ENCODE measurements at places on chromosomes 16 and 17.

- no peak for DNase-seq
Measured at GRCh38 chr16:87791295-87792204, 25.8 kb upstream of the KLHDC4 start.

DNA sequence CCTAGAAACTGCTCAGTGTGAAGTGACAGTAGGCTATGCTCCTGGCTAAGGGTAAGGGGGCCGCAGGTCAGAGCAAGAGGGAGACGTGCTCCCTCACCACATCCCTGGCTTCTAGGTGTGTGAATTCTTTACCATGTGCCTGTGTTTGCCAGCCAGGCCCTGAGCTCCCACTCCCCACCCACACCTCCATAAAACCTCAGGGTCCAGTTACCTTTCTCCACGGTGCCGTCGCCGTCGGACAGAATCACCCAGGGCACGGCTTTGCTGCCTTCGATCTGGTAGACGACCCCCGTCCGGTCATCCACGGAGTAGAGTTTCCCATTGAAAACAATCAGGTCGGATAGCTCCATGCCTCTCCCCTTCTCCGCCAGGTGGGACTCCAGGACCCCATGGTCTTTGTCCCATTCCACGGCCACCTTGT is 12.8 kb downstream of the CANT1 start:
- DNase-seq: no peak

- no peak for DNase-seq
Measured at GRCh38 chr16:78385086-78385805, 285.8 kb downstream of the WWOX start.

DNA sequence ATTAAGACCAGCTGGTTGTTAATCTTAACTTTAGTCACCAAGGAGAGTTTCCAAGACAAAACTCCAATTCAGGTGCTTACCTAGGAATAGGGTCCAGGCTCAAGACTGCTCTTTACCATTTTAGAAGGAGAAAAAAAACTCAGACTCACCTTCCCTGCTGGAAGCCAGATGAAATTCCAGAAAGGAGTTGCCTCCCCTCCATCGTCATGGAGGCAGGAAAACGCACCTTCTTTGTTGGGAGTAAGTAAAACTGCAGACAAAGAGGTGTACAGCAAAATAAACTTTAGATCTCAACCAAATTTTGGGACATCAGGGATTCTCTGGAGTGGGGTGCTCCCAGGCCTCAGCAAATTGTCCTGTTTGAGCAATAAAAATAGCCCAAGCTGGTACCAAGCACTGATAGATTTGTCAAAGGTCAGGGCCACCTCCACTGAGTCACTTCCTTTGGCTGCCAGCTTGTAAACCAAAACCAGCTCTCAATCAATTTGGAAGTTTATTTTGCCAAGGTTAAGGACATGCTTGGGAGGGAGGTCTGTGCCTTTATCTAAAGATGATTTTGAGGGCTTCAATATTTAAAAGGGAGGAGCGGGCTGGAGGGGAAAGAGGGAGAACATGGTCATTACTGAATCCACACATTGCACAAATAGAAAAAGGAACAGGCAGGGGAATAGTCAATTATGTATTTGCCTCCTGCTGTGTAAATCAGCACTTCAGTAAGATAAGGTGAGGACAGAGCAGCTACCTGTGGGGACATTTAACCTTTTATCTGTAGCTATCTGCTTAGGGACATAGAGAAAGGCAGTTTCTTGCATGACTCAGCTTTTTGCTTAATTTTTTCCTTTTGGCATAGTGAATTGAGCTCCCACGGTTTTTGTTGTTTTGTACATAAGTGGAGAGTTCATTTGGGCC is 1.5 kb upstream of the ALDH3A2 start:
- DNase-seq: no peak

DNA sequence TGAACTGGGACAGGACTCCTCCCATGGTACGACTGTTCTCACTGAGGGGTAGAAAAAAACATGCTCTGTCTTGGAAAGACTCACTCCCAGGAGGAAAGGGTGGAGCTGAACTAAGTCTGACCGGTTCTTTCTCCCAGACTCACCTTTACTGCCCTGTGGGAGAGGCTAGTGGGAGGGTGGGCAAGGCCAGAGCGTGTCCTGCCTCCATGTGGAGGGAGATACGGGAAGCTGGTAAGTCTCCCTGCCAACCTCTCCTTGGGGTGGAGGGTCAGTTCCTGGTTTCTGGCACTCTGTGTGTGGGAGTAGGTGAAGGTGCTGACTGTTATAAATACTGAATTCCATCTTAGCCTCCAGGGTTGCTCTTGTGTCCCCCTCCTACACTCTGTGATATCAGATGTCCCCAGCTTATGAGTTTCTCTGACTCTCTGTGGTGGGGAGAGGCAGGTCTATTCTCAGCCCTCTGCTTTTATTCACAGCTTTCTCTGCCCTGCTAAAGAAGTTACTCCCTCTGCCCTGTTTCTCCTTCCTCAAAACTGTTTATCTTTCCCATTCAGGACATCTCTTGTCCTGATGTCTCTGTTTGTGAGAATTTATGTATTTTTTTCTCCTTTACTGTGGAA is 26.9 kb upstream of the FAM20A start:
- no peak for DNase-seq

DNA sequence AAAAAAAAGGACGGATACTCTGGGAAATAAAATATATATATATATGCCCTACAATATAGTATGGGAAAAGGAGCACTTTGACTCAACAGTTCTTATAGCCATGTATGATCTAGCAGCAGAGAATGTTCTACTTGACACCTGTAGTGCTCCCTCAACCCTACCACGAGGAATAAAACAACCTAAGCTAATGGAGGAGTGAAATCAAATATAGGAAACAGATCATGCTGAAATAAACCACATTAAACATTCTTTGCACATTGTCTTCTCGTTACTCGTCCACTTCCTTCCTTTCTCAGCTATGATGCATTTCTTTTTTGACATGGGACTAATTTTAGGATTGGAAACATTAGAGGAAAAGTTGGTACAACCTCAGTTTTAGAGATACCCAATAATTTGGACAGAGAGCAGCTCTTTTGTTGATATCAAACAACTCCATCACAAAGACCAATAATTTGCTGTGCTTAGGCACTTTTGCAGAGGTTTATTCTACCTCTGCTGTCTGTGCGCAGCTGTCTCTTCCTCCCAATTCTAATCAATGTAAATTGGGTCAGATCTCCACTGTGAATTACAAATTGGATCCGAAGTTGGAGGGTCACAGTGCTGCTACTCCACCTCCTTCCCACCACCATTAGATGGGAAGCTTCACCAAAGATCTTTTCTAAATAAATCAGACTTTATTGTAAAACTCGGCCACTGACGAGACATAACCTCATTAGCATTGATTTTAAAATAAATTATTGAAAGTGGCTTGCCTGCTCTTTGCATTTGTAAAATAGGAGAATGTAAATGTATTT is 65.8 kb downstream of the SNX11 start:
- DNase-seq: no peak

- DNase-seq: peak; percentile 82
Measured at GRCh38 chr17:77429969-77430752, 289.4 kb downstream of the SEC14L1 start.

DNA sequence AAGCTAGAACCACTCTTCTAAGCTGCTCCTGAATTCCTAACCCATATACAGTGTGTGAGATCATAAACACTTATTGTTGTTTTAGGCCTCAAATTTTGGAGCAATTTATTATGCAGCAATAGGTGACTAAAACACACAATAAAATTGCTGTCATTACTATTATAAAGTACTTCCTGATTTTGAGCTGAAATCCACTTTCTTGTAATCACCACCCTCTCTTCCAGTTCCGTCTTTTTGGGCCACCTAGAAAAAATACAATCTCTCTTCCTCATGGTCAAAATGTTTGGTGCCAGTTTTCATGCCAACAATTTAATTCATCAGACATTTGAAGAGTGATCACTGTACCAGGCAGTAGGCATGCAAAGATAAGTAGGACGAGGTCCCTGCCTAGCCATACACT is 43.3 kb upstream of the NF1 start:
- no peak for DNase-seq

- no peak for DNase-seq
Measured at GRCh38 chr17:76715496-76715830, 4.7 kb upstream of the MXRA7 start.

GRCh38 chr17:4934173-4934979 is 2.3 kb downstream of the GP1BA start:
- DNase-seq: no peak

- DNase-seq: no peak
Measured at GRCh38 chr16:72561-73548, at the start of gene RHBDF1. RHBDF1 (minus strand) TSS chr16:72631; CDS start chr16:65015, 7,616 bp downstream.

DNA sequence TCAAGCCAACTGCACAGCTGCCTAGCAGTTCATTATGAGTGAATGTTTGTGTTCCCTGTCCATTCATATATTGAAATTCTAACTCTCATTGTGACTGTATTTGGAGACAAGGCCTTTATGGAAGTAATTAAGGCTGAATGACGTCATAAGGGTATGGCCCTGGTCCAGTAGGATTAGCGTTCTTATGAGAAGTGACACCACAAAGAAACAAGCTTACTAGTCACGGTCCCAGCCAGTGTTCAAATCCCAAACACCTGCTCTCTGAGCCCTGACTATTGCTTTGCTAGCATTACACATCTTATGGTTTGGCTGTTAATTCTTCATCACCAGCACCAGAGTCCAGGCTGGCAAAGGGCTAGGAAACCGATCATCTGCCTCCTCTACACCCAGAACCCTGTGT is 2.2 kb downstream of the ZNF668 start:
- no peak for DNase-seq

GRCh38 chr16:85991856-85992255 is 92.9 kb downstream of the IRF8 start:
- DNase-seq: no peak

DNA sequence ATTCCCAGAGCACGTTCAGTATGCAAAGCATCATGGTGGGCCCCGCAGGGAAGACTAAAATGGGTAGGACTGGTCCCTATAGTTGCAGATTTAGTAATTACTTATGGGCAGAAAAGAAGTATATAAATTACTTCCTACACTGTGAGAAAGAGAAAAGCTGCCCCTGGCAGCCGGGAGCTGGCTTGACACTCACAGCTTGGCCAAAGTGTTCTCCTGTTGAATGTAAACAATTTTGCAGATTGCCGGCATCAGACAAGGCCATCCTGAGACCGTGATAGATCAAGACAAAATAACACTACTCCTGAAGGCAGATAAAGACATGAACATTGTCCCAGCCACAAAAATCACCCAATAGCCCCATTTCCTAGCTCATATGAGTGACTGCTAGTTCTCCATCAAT is 98.5 kb downstream of the MARF1 start:
- DNase-seq: no peak

DNA sequence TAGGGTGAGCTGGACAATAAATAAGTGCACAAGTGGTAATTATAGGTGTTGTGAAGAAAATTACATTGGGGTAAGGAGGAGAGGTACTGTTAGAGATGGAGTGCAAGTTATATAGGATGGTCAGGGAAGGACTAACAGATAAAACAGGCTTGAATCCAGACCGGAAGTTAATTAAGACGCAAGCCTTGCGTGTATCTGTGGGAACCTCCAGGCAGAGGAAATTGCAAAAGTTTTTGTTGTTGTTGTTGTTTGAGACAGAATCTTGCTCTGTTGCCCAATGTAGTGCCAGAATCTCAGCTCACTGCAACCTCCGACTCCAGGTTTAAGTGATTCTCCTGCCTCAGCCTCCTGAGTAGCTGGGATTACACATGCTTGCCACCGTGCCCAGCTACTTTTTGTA is 2.4 kb upstream of the ZNF18 start:
- no peak for DNase-seq

- no peak for DNase-seq
Measured at GRCh38 chr16:88727871-88728270, 21.6 kb downstream of the CTU2 start.

DNA sequence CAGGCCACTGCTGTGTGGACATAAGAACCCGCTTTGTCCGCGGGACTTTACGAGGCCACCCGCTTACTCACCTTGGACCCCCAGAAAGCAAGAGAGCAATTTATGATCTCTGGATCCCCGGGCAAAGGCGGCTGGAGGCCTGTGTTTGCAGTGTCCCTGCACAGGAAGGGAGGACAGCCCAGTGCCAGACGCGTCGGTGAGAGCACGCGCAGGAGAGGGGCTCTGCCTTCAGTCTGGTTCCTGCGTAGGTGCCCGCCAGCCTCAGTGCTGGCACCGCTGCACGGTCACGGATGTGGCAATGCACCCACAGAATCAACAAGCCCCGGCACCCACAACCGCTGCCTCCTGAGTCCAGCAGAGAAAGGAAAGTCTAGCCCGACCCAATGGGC is 248.4 kb downstream of the C16orf95 start:
- no peak for DNase-seq

DNA sequence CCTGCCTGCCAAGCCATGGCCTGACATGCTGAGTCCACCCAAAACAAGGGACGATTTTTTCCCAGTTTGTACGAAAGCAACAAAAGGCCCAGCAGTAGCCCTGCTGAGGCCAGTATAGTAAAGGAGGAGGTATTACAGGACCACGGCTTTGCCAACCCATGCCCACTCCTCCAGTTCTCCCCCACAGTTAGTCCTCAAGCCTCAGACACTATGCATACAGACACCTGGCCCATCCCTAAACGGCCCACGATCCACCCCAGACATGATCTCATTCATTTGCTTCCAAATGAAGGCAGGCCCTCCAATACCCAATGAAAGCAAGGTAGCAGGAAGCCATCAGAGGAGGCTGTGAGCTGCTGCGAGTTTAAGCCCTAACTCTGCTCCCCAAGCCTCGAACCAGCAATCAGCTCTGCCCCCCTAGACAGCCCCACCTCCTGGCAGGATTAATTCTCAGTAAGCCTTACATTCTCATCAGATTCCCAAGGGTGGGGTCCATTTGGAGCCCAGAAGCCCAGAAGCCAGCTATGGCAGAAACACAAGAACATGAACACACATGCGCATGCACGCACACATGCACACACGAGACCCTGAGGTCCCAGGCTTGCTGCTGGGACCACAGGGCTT is 4.9 kb downstream of the HDAC5 start:
- DNase-seq: no peak

GRCh38 chr16:17470908-17471718 is at the start of gene XYLT1:
XYLT1 (minus strand) TSS chr16:17470960; CDS start chr16:17470796, 164 bp downstream.
- peak; percentile 59 for DNase-seq

DNA sequence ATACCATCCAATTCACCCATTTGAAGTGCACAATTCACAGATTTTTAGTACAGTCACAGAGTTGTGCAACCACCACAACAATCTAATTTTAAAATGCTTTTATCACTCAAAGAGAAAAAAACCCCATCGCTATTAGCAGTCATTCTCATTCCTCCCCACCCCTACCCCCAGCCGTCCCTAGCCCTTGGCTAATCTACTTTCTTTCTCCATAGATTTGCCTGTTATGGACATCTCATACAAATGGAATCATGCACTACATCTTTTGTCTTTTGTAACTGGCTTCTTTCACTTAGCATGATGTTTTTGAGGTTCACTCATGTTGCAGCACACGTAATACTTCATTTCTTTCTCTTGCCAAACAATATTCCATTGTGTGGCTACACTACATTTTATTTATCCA is 20.4 kb downstream of the LYRM9 start:
- no peak for DNase-seq

GRCh38 chr16:1282324-1282973 is 26.6 kb downstream of the TPSD1 start:
- no peak for DNase-seq

GRCh38 chr16:66335704-66336329 is 30.7 kb upstream of the CDH5 start:
- DNase-seq: no peak
